NCI-H524 (cell line): ENCODE measurements at places on chromosomes 3 and 15.

DNA sequence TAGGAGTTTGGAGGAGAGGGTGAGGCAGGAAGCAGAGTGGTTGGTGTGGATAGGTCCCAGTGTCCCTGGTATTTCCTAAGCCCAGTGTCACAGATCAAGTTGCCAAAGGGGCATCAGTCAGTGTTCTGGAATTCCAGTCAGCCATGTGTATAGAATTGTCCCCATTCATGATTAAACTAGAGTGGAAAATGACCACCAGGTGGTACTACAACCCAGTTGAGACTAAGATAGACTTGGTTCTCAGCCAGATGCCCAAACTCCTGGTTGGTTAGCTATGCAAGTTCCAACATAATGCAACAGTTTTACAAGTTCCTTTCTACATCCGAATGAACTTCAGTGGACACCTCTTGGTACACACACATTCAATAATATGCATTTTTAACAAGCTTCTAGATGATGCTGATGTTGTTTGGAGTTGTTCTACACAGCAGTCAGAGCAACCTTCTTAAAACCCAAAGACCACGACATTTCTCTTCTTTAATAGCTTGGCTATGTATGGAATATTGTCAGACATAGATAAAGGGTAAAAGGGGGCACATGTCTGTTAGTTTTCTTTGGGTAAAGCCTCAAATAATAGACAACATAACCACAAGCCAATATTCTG is 8.4 kb upstream of the ATR start:
- DNase-seq: peak; percentile 72

- no peak for DNase-seq
Observed at GRCh38 chr3:104879919-104880318, 486.8 kb upstream of the ALCAM start.

DNA sequence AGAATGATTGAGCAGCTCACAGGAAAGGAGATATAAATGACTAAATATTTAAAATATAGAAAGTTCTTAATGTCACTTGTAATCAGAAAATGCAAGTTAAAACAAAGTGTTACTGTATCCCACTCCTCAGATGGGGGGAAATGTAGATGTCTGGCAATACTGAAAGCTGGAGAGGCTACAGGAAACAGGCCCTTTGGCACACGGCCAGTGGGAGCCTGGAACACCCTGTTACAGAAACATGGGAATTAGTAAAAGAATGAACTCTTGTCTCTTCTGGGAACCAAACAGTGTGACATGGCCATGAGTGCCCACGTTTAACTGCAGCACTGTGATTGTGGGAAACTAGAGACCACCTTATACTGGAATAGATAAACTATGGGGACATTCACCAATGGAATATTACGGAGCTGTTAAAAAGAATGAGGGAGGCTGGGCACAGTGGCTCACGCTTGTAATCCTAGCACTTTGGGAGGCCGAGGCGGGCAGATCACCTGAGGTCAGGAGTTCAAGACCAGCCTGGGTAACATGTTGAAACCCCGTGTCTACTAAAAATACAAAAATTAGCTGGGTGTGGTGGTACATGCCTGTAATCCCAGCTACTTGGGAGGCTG is 50.2 kb downstream of the CDCP1 start:
- no peak for DNase-seq

GRCh38 chr15:85004550-85004949 is 22.9 kb downstream of the PDE8A start:
- DNase-seq: no peak

DNA sequence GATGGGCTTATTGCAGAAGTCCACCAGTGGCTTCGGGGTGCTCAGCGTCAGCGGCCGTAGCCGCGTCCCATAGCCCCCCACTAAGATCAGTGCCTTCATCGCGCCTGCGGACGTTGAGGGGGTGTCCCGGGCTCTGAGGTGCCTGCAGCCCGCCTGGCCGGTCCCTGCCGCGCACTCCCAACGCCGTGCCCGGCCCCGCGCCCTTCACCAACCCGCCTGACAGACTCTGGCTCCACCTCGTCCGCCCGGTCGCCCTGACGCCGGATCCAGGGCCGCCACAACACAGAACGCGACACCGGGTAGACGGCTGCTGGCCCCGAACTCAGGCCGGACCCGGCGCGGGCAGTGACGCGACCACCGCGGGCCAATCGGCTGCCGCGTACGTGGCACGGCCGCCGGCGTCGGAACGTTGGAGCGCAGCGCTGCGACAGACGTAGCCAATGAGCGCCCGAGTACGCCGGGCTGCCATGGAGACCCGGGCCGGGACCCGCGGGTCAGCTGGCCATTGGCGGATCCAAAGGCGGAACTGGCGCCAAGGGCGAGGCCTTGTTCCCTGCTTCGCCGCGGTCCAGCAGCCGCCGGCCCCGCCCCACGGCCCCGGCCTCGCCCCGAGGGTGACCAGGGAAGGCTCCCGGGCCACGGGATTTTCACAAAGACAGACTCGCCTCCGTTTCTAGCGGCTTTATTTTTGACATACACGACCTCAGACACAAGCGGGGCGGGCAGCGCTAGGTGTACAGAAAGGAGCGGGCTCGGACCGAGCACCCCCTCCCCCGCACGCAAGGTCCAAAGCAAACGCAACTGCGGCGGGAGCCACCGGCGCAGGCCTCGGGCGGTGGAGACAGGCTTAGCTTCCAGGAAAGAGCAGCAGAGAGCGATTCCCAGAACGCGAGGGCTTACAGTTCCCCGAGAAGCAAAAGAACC is at the start of gene GMPPB:
GMPPB (minus strand) TSS at position 324 of the 924 bp plus-strand sequence; CDS start at position 99, 225 bp downstream.
- DNase-seq: peak; percentile 92

DNA sequence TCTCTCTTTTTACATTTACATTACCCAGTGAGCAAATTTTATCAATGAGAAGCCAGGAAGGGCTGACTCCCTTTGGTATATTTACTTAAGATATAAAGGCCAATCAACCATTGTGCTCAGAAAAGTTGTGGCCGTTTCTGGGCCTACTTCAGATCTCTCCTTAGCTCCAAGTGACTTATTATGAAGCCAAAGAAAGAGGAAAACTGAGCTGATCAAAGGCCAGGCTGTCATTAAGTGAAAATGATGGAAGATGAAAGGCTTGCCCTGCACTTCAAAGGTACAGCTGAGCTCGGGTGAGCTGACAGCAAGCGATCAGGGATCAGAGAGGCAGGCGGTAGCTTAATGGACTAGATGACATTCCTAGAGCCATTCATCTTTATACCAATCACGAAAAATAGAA is 24.8 kb downstream of the VGLL4 start:
- no peak for DNase-seq

- peak; percentile 9 for DNase-seq
Observed at GRCh38 chr15:99445272-99445850, 120.4 kb upstream of the MEF2A start.

GRCh38 chr15:87197981-87198380 is 1058.6 kb downstream of the NTRK3 start:
- no peak for DNase-seq

DNA sequence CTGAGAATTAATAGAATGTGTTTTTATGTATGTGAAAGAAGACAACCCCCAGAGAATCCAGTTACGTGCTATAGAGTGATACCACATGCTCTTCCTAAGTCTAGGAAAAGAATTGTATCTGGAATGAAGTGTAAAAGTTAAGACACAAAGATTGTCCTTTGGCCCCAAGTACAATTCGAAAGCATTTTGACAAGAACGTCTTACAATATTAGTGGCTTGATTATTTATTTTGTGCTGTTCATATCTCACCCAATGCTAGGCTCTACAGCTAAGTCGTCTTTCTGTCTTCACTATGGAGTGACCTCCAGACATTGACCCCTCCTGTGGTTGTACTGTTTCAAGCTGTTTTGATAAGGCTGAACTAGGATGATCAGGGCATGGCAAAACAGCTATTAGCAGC is 345.7 kb upstream of the C2CD4B start:
- no peak for DNase-seq

GRCh38 chr3:59734061-59734460 is 684.2 kb upstream of the CFAP20DC start:
- no peak for DNase-seq

- DNase-seq: peak; percentile 31
Observed at GRCh38 chr3:134453631-134454030, 32.2 kb downstream of the ANAPC13 start.

GRCh38 chr3:112411425-112411824 is 78.5 kb downstream of the CD200 start:
- DNase-seq: no peak

GRCh38 chr3:18438586-18438985 is 13.4 kb upstream of the SATB1 start:
- no peak for DNase-seq

DNA sequence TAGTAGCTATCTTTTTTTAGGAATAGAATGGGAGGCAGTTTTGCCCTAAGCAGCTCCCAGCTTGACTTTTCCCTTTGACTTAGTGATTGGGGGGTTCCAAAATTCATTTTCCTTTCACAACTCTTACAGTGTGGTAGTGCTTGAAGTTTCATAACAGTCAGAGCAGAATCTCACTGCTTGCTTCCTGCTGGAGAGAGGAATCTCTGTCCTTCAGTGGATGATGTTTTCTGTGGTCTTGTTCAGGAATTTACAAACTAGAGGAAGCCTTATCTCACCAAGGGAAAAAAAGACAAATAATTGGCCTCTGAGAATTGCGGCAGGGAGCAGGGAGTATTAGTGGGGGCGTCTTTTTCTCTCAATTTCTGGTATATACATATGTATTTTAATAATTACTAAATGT is 326.6 kb upstream of the C2CD4B start:
- DNase-seq: no peak

DNA sequence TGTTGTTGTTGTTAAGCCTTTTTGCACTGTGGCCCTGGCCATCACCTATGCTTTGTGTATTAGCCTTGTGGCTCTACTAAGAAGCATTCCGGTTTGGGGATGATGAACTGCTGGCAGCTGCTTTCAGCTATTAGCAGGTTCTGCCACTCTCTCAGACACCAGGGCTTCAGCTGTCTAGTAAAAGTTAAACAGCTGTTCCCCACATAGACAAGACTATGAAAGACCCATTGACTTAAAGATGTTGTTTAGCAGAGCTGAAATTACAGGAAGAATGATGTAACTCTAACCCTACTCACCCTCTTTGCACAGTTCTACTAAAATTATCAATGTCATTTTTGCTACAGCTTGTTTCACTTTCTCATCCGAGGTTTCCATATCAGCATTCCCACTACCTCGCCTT is 131.2 kb upstream of the CGNL1 start:
- peak; percentile 81 for DNase-seq

DNA sequence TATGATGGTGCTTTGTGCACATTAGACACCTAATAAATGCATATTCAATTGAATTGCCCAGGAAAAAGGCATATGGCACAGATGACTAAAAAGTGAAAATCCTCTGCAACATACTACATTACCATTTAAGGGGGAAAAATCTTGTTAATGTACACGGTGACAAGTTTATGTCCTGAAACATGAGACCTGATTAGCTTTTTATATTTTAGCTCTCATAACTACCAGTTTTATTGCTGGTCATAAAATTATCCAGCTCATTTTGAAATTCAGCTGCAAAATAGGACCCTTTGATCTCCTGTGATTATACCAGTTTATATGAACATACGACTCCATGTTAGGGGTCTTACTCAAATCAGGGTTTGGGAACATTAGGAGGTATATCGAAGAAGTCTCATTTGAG is 684.6 kb upstream of the CCDC54 start:
- DNase-seq: peak; percentile 65

GRCh38 chr3:197352382-197352781 is 54.0 kb upstream of the DLG1 start:
- DNase-seq: no peak

DNA sequence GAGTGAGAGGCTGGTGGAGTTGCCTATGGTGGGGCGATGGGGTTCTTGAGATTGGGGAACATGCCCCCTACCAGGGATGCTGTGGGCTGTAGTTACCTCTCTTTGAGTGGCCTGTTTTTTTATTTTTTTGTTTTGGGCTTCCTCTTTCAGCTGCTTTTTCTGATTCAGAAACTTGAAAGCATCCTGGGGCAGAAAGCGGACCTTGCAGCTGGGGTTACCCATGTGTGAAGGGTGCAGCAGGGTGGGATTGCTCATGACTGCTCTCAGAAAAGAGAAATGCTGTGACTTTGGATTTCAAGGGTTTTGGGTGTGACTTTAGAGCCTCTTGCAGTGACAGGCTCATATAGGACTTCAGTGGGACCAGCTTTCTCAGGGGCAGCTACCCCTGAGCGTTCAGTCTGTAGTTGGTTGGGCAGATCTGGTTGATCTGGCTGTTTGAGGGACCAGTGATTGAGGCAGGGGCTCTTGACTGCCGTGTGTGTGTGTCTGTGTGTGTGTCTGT is 1.8 kb downstream of the LIMD1 start:
- DNase-seq: no peak

DNA sequence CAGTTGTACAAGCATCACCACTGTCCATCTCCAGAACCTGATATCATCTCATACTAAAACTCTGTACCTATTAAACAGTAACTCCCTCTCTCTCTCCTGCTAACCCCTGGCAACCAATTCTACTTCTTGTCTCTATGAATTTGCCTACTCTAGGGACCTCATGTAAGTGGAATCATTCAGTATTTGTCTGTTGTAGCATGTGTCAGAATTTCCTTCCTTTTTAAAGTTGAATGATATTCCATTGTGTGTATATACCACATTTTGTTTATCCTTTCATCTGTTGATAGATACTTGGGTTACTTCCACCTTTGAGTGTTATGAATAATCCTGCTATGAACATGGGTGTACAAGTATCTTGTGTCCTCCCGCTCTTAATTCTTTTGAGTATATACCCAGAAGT is 16.6 kb downstream of the ZNF592 start:
- DNase-seq: no peak

GRCh38 chr3:171001957-171002694 is 24.4 kb downstream of the SLC2A2 start:
- DNase-seq: no peak

GRCh38 chr3:153097213-153097612 is 64.8 kb upstream of the RAP2B start:
- no peak for DNase-seq

DNA sequence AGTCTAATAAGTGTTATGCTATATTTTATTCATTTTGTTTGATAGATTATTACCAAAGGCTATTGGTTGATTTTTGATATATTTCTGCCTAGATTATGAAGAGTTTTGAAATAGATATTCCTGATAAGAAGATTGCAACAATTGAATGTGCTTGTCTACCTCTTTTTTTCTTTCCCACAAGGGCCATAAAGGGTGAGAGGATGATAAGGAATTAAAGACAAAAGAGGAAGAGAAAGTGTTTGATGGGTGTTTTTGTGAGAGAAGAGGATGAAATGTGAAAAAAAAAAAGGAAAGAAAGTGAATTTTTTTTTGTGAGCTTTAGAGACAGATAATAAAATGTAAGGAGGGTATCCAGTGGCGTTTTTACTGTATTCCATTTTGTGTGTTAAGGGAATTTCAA is 244.4 kb downstream of the CHST2 start:
- no peak for DNase-seq
